NCI-H146 (cell line): ENCODE measurements at places on chromosomes 6 and 20.

GRCh38 chr6:41737591-41738130, 2.3 kb upstream of the TFEB start:
- no peak for DNase-seq

GRCh38 chr6:101181006-101181405, 212.5 kb upstream of the GRIK2 start:
- no peak for DNase-seq

DNA sequence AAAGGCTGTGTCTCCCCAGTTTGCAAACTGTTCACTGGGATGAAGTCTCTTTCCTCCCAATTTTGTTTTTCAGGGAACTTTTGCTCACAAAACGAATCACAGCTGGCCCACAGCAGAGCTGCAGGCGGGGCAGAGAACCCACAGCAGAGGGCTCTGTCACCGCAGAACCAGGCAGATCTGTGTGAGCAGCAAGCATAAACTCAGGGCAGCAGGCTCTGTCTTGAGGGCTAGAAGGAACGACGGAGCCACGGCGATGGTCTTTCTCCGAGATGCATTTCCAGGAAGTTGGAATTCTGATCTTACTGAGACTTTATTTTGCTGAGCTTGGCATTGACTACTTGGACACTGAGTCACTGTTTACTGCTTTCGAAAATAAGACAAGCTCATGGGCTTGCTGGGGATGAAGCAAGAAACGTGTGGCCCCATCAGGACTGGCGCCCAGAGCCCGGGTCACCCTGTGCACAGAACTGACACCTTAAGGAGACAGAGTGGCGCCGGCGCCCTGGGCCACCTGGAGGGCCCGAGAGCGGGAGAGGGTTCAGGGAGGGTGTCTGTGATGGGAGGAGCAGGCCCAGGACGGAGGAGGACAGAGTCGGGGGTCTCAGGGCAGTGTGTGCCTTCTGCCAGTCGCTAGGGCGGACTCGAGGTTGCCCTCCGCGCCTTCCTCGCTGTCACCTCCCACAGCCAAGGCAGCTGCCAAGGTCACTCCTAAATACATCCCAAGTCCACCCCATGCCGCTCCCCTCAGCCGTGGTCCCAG, 106.3 kb upstream of the NXT1 start:
- DNase-seq, result no peak

DNA sequence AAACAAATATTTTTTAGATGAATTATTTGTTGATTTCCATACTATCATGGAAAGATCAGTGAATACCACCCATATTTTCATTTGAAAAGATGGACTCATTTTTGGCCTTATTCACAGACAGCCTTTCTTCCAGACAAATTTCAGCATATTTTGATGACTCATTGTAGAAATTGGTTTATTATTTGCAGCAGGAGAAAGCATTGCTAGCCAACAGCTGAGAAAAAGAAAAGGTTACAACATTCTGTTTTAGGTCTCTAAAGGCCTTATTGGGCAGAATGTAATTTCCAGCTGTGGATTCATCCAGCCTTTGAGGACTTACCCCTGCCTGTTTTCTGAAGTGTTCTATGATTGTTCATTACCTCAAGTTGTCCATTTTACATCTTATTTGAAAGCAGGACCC, 201.9 kb downstream of the PLCB4 start:
- no peak for DNase-seq

DNA sequence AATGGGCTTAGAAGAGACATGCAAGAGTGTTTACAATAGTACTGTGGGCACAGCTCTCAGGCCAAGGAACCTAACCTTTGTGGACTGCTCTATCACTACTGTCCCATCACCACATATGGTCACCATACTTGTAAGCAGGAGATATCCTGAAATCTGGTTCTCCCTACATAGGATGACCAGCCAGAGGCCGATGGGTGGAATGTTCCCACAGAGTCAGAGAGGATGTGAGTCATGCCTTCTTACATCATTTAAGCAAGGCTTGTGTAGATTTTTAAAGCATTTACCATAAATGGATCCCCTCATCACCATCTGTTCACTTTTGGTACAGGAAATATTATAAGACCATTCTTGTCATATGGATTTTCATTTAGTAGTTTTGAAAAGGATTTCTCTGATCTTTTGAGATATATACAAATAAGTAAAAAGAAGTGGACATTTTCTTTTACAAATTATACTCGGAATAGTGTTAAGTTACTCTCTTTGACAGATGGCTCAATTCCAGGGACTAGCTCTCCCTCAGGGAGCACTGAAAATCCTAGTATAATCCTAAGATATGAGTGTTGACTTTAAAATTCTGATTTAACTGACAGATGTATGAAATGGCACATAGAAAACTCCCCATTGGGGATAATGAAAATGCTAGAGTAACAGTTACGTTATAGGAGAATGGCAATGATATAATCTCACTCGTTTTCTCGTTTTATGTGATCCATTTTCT, 6.6 kb downstream of the HTR1B start:
- DNase-seq, result no peak

DNA sequence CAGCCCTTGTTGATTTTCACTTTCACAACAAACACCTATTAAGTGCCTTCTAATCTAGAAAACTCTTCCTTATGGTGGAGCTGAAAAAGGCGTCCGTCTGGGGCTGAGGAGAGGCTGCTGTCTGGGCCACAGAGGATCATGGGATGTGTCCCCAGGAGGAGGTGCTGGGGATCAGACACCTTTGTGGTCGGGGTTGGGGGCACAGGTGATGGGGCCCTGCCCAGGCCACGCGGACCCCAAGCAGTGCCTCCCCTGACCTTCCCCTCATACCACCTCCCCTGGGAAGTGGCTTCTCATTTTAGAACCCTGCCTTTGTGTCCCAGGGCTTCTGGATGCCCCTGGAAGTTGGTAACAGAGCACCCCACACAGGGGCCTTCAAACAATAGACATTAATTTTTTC, 41.1 kb downstream of the SUN5 start:
- DNase-seq, result no peak
